Activated naive CD8-positive, alpha-beta T cell treated with anti-CD3 and anti-CD28 coated beads, Interleukin-2, amount 50 U/mL, for 24 hours (primary cell): ENCODE measurements at places on chromosomes 7 and 10.

- no peak for DNase-seq
Observed at GRCh38 chr7:111051832-111052231, 39.1 kb upstream of the LRRN3 start.

- no peak for DNase-seq
Observed at GRCh38 chr7:38367301-38367890, 94.0 kb upstream of the TARP start.

GRCh38 chr7:12731775-12732174, 44.3 kb downstream of the ARL4A start:
- DNase-seq, result no peak

DNA sequence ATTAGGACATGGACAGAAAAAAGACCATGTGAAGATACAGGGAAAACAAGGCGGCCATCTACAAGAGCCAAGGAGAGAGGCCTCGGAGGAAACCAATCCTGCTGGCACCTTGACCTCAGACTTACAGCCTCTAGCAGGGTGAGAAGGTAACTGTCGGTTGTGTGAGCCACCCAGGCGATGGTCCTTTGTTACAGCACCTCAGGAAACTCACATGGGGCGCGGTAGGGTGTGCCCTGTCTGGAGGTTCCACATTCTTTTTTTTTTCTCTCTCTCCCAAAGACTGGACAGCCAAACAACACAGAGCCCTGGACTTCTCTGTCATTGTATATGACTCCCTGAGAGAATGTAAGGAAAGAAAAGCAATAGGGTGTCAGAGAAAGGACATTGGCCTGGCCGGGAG, 163.2 kb downstream of the KCNMA1 start:
- DNase-seq, result no peak

DNA sequence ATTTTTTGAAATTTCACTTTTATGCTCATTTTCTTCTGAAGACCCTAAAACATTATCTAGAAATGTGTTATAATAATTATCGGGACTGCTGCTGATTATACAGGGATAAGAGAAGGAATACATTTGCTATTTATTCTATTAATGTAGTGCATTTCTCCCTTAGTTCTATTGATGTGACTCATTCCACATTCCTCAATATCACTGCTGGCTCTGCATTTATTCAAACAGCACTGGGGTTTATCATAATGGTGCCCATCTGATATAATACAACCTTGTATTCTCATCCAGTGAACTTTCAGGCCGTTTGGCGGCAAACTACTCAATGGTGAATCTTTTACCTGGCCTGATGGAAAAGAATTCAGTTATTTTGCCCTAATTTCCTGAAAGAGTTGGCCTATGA, 7.8 kb downstream of the KCND2 start:
- DNase-seq, result no peak

GRCh38 chr7:36726311-36726710, 2.0 kb upstream of the AOAH start:
- DNase-seq, result no peak

- no peak for DNase-seq
Observed at GRCh38 chr7:86954971-86955370, 104.5 kb downstream of the ELAPOR2 start.

GRCh38 chr7:133530682-133531081, 277.8 kb downstream of the EXOC4 start:
- DNase-seq, result no peak

- DNase-seq, result no peak
Observed at GRCh38 chr10:44853148-44853734, 57.9 kb upstream of the TMEM72 start.

- DNase-seq, result no peak
Observed at GRCh38 chr7:116552602-116553001, 27.8 kb downstream of the CAV1 start.

GRCh38 chr7:6478186-6478585, 30.4 kb upstream of the DAGLB start:
- no peak for DNase-seq

GRCh38 chr7:29859524-29860185, 53.3 kb downstream of the WIPF3 start:
- no peak for DNase-seq

DNA sequence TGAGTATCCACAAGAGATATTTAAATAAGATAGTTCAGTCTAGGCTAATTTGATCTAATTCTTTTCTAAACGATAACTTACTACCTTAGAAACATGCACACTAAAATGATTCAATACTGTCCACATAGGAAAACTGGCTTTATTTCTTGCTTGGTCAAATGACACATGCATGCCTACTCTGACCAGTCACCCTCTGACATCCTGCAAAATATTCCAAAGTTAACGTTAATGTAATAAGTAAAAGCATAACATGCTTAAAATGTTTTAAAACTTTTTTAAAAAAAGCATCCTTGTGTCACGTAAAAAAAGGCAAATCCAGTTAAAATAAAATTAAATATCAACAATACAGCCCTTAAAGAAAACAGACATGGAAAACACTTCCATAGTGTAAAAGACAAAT, 70.2 kb downstream of the UBE2H start:
- no peak for DNase-seq

DNA sequence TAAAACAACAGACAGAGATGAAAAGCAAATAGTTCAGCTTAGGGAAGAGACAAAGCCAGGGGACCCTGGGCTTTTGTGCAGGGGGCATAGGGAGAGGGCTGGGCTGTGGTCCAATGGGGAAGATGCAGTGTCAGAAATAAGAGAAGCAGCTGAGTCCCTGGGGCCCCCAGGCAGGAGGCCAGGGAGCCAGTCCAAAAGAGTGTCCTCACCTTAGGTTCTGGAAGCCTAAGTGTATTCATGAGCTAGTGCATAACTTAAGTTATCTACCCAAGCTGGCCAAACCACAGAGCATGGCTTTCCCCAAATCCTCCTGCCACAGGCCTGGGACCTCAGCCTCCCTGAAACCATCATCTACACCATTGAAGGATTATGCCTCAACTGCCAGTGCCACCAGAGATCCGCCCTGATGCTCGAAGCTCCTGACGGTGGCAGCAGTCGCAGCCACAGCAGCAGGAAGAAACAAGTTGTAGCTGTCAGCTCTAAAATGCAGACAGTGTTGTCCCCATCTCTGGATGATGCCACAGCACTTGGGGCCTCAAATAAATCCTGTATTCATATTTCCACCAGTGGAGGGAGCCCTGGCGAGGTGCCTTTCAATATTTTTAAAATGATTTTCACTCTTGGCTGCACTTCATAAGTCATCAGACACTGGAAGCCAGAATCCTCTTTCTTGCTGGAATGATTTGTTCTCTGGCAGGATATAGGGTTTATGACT, 574.6 kb downstream of the GRID1 start:
- no peak for DNase-seq

- DNase-seq, result no peak
Observed at GRCh38 chr7:133452577-133452976, 199.7 kb downstream of the EXOC4 start.

GRCh38 chr10:48691812-48692528, 7.3 kb downstream of the WDFY4 start:
- DNase-seq, result no peak

- no peak for DNase-seq
Observed at GRCh38 chr10:31321396-31321941, 2.5 kb downstream of the ZEB1 start.

GRCh38 chr10:14918964-14919363, 34.9 kb downstream of the DCLRE1C start:
- no peak for DNase-seq

GRCh38 chr7:38394660-38395059, 121.2 kb upstream of the TARP start:
- no peak for DNase-seq

DNA sequence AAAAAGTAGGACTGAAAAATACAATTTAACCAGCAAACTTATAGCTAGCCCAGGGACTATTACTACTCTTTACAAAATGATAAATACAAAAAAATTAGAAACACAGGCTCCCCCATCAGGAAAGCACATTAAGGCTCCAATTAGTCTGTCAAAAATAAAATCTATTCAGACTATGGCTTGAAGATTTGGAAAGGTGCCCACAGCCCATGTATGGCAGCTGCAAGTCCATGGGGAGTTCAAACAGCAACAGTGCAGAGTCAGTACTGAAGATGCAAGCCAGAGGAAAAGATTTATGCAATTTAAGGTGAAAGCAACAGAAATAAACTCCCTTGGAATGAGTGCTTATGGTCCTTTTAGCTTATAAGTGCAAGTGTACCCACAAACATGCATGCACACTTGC, 29.7 kb downstream of the IMMP2L start:
- no peak for DNase-seq

GRCh38 chr10:59879363-59879913, 26.9 kb downstream of the CCDC6 start:
- DNase-seq, result no peak

DNA sequence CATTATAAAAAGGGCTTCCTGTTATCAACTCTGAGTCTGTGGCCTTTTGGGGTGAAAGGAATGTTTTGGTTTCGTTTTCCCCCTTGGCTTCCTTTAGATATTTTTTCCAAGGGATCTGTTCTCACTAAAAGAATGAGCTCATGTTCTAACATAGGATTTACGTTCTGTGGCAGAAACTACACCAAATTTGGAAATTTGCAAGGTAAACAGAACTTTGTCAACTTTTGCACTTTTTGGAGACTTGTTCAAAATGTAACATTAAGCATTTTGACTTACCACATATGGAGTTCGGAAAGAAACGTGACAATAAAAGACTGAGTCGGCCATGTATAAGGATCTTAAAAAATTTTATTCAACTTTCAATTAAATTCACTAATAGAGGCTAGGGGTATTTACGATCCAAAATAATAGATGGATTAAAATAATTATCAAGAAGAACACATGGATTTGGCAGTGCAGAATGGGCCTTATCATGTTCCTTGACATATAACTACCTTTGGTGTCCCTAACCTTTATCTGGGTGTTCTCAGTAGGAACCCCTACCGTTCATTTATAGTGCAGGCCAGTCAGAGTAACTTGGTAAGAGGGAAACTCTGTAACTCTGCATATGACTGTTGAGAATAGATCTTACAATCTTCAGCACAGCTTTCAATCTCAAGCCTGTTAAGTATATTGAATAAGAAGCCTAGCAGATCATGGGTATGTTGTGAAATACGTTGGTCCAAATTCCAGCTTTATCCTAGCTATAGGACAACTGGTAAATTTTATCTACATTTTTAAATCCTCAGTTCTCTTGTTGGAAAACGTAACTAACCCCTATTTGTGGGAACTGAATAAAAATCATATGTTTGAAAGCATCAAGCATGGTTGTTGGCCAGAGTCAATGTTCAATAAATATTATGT, 11.8 kb downstream of the CPED1 start:
- no peak for DNase-seq

GRCh38 chr10:30854656-30855055, 177.0 kb downstream of the ZNF438 start:
- no peak for DNase-seq

DNA sequence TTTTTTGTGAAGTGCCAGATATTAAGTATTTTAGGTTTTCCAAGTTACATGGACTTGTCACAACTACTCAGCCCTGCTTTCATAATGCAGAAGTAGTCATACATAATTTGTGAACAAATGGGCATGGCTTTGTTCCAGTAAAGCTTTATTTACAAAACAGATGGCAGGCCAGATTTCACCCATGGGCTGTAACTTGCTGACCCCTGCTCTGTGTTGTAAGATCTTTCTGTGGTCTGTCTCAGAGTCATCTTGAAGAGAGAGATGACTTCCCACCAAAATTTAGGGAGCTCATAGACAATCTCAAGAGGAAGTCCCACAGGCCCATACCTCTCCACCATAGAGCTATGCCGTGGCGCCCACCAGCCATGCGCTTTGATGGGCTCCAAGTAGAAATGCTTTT, 616.1 kb downstream of the LRMDA start:
- no peak for DNase-seq

GRCh38 chr7:131032786-131033185, 294.9 kb upstream of the MKLN1 start:
- DNase-seq, result no peak

DNA sequence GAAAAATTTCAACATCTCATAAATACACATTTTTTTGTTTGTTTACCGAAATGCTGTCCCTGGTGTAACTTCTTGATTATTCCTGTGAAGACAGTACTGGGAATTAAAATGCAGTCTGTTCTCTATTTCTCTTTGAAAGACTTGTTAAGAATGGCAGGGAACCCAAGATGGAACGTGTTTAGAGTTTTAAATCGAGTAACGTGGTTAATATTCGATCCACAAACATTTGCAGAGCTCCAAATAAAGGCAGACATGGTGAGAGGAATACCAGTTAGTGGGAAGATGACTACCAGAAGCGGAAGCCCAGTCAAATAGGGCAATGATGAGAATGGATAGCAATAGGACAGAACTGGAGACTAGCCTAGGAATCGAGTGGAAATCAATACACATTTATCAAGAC, 6.7 kb downstream of the PON3 start:
- no peak for DNase-seq

DNA sequence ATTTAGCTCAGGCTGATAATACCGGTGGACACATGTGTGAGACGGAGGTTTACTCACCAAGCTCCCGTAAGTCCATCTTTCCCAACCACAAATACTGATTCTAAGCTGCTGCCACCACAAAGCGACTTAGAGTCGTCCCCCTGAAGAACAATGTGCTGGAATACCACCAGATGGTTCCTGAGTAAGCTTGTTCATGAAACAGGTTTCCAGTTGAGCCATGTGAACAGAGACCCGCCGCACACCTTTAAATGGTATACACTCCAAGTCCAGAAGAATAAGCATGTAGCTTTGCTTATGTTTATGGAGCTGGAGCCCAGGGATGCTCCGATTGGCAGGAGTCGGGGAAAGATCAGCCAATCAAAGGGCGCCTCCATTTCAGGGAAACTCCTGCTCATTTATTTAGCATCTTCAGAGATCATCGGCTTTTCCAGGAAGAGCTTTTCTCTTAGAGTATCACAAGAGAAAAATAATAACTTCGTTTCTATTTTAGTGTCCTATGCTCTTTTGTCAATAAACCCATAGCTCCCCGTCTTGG, 261.6 kb upstream of the AOAH start:
- DNase-seq, result no peak

- DNase-seq, result peak; percentile 24
Observed at GRCh38 chr10:71964098-71964742, at the start of gene CHST3. TSS of gene CHST3 (plus strand) at chr10:71964395. CDS start at chr10:72005843, 41,448 bp downstream.

GRCh38 chr7:37833107-37833817, 15.1 kb upstream of the NME8 start:
- DNase-seq, result peak; percentile 40

DNA sequence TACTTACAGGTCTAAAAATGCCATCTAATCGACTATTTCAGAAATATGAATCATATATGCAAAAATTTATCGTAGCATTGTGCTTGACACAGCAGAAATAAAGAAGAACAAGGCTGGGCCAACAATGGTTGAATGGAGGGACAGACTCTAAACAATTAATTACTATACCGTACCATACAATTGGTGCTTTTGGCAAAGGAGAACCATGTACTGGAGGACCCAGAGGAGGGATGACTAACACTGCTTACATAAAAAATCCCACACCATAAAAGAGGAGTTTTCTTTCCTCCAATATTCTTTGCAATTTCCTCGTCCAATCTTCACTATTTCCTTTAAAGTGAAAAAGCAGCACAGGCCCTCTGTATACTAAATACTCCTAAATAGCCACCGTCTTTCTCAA, 94.1 kb downstream of the SGMS1 start:
- no peak for DNase-seq

DNA sequence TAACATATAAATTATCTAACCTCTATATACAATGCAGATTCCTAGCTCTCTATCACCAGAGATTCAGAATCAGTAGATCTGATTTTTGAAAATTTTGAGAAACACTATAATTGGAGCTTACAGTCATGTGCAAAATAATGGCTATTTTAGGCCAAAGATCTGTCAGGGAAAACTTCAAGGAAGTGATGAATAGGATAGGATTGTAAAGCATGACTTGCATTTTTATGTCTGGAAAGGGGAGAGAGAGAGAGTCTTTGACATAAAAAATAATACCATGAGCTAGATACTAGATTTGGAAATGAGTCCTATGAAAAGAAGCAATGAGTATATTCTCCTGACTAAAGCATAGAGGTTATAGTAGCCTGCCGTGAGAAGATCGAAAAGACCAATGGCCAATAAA, 181.1 kb downstream of the SDHAF3 start:
- no peak for DNase-seq
